Hematopoietic multipotent progenitor cell treated with erythropoietin and hydrocortisone succinate and interleukin-3 and kit ligand, for 17 days (in vitro differentiated cells): ENCODE measurements at places on chromosomes 6 and 20.
A peak's percentile ranks its signal among the peaks of the same experiment; 100 is the strongest.

- no peak for DNase-seq
These were observed 269.3 kb downstream of the TBC1D7 start for GRCh38 chr6:13059026-13059425.

GRCh38 chr6:34957231-34957783, 68.3 kb downstream of the ANKS1A start:
- no peak for DNase-seq

GRCh38 chr6:81562169-81562568, 190.3 kb downstream of the TENT5A start:
- DNase-seq = no peak

GRCh38 chr6:125254321-125254720, 47.4 kb downstream of the HDDC2 start:
- DNase-seq = no peak

DNA sequence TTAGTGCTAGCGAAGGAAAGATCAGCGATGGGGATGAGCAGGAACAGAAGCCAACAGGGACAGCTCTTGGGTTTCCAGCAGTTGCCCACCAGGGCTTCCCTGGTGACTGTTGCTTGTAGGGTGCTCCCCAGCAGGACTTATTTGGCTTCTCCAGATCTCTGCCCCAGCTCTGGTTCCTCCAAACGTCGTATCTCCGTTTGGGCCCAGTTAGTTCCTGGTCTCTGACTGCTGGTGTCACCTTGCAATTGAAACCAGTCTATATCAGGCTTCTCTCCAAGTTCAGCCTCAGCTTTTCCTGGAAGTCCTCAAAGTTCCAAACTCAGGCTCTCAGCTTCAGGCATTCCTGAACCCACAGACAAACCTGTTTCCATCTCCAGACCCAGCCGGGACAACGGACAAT, 70.8 kb upstream of the NXT1 start:
- no peak for DNase-seq

- no peak for DNase-seq
These were observed 122.4 kb upstream of the CITED2 start for GRCh38 chr6:139496654-139497344.

DNA sequence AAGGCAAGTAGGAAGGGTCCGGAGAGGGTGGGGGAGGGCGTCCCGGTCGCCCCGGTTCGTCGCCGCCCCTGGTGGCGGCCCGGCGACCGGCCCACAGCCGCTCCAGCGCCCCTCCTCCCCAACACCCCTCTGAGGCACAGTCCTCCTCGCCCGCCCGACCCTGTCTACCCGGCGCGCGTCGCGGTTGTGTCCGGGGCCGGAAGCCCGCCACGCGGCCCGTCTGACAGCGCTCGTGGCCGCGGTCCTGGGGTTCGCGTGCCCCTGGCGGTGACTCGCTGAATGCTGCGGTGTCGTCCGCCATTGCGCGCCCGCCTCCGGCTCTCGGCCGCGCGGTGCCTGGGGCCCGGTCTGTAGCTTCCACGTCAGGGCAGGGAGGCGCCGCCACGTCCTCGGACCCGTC, 335.3 kb upstream of the DEFB115 start:
- no peak for DNase-seq

GRCh38 chr6:25233226-25233625, 45.9 kb upstream of the CARMIL1 start:
- no peak for DNase-seq

GRCh38 chr6:131979515-131980337, 28.6 kb upstream of the CCN2 start:
- no peak for DNase-seq

GRCh38 chr20:3901028-3901705, 12.0 kb downstream of the PANK2 start:
- no peak for DNase-seq

- DNase-seq = peak; percentile 21
These were observed 833 bp downstream of the RAB5IF start for GRCh38 chr20:36606158-36607066.

DNA sequence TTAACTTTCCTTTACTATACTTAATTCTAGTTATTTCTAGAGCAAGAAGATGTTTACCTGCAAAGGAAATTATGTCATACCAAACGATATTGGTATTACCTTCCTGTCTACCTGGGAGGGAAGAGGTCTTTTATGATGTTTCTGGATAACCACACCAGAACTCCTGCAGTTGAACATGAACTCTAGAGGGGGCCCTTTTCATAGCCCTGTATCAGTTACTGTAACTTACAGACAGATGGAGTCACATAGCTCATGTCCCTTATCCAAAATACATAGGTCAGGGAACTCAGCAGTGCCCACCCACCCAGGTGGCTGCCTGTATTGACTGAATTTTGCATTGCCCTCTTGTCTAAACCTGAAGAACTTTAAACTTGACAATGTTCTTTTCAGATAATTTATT, 35.1 kb upstream of the MYL9 start:
- DNase-seq = no peak

GRCh38 chr6:134605034-134605433, 287.1 kb upstream of the SGK1 start:
- DNase-seq = no peak

GRCh38 chr20:38001173-38001875, 31.9 kb downstream of the TTI1 start:
- no peak for DNase-seq

GRCh38 chr6:87070741-87071140, 24.2 kb downstream of the CGA start:
- DNase-seq = no peak

- DNase-seq = no peak
These were observed 28.5 kb upstream of the SERPINB1 start for GRCh38 chr6:2870046-2870636.

DNA sequence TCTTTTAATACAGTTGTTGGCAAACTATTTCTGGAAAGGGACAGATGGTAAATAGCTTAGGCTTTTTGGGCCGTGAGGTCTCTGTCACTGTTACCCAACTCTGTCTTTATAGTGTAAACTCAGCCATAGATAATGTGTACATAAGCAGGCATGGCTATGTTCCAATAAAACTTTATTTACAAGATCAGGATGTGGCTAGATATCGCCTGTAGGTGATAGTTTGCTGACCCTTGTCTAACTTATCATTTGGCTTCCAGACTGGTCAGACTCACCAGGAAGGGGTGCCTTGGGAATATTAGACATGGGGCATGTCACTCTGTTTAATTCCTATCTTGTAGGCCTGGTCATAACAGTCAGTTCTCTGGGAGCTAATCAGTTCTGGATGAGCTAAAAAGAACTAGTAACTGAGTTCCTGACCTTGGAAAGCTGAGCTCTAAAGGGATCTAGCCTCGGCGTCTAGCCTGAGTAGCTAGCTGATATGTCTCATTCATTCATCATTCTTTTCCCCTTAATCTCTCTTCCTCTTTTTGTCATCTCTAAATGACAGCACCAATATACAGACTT, 163.6 kb downstream of the SLC16A10 start:
- no peak for DNase-seq

- DNase-seq = no peak
These were observed 58.0 kb upstream of the MPC1 start for GRCh38 chr6:166440729-166441128.
